NCI-H1417 (cell line): ENCODE measurements at places on chromosomes 1 and 21.
A peak's percentile ranks its signal among the peaks of the same experiment; 100 is the strongest.

DNA sequence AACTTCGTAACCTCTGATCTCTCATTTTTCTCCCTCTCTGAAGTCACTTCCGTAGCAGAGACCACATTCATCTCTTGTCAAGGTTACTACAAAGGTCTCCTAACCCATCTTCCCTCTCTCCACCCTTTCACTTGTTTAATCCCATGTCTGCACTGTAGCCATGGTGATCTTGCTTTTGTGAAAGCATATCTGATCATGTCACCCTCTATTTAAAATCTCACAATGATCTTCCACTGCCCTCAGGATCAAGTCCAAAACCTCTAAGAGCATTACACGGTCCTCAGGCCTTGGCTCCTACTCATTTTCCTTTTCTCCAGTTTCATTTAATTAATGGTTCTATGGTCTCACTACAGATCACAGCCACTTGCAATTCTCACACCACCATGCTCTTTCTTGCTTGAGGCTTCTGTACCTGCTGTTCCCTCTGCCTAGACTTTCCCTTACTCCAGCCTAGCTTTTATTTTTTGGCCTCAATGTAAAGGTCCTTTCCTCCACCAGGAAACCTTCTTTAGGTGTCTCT, 12.1 kb downstream of the ARHGEF11 start:
- no peak for DNase-seq

- peak; percentile 62 for DNase-seq
Observed at GRCh38 chr1:24201941-24202440, 14.9 kb upstream of the IFNLR1 start.

GRCh38 chr1:157626099-157626498, 28.2 kb upstream of the FCRL4 start:
- no peak for DNase-seq

GRCh38 chr1:61183471-61184039, 101.2 kb downstream of the NFIA start:
- DNase-seq = no peak
